Stimulated activated CD8-positive, alpha-beta memory T cell treated with anti-CD3 and anti-CD28 coated beads, Interleukin-4, amount 100 ng/mL, for 1 hour (primary cell): ENCODE measurements at places on chromosomes 11 and 22.
A peak's percentile ranks its signal among the peaks of the same experiment; 100 is the strongest.

GRCh38 chr22:48425091-48425506 lies 1402.6 kb downstream of the BRD1 start:
- no peak for DNase-seq

GRCh38 chr22:34914846-34915245 lies 151.1 kb upstream of the ISX start:
- no peak for DNase-seq

DNA sequence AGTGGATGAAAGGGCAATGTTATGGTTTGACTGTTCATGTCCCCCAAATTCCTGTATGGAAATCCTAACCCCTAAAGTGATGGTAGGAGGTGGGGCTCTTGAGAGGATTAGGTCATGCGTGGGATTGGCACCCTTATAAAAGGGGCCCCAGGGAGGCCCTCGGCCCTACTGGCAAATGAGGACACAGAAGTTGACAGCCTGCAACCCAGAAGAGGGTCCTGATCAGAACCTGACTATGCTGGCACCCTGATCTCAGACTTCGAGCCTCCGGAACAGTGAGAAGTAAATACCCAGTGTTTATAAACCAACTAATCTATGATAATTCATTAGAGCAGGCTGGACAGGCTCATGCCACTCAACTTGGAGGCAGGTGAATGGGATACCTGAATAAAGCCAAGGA lies 8.7 kb downstream of the IFITM10 start:
- DNase-seq: no peak

DNA sequence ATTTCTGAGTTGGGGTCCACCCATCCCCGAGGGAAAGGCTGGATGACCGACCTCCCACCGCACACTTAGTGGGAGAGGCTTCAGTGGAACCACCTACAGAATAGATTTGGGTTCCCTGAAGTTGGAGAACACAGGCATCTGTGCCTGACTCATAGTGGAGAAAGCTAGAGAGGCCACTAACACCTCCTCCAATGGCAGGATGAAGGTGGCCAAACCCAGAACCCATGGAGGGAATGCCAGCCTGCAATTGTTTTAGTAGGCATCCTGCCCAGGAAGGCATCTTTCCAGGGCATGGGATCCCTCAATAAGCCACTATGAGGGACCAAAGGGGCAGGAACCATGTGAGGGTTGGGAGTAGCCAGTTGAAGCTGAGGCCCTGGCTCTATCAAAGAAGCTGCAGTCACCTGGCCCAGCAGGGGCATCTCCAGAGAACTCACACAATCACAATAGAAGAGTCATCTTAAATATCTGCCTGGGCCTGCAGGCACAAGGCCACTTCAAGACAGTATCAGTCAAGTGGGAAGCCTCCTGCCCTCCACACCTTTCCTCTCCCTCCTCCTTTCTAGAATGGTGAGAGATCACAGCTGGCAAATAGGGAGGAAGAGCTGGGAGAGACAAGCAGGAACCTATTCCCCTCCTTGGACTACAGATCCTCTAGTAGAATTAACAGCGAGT lies 124.1 kb upstream of the CSNK2A3 start:
- DNase-seq: no peak

DNA sequence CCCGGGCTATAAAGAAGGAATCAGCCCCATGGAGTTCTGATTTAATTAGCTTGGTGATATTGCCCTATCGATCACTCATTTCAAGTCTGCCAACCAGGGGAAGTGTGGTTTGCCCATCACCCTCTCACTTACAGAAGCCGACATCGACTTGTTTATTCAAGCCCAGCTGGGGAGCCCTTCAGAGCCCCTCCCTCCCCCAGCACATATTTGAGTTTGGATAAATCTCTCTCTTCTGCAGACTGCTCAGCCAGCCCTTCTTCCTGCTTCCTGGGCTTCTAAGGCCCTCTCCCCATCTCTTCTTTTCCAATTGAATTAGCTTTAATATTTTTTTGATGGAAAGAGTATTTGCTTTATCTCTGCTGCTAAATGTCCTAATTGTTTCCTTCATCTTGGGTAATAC lies 299.0 kb downstream of the MIAT start:
- no peak for DNase-seq

GRCh38 chr11:34881900-34882299 lies 34.3 kb downstream of the APIP start:
- no peak for DNase-seq

GRCh38 chr11:78560153-78560552 lies 14.5 kb downstream of the NARS2 start:
- DNase-seq: no peak

GRCh38 chr11:28697920-28698827 lies 590.0 kb downstream of the METTL15 start:
- no peak for DNase-seq

DNA sequence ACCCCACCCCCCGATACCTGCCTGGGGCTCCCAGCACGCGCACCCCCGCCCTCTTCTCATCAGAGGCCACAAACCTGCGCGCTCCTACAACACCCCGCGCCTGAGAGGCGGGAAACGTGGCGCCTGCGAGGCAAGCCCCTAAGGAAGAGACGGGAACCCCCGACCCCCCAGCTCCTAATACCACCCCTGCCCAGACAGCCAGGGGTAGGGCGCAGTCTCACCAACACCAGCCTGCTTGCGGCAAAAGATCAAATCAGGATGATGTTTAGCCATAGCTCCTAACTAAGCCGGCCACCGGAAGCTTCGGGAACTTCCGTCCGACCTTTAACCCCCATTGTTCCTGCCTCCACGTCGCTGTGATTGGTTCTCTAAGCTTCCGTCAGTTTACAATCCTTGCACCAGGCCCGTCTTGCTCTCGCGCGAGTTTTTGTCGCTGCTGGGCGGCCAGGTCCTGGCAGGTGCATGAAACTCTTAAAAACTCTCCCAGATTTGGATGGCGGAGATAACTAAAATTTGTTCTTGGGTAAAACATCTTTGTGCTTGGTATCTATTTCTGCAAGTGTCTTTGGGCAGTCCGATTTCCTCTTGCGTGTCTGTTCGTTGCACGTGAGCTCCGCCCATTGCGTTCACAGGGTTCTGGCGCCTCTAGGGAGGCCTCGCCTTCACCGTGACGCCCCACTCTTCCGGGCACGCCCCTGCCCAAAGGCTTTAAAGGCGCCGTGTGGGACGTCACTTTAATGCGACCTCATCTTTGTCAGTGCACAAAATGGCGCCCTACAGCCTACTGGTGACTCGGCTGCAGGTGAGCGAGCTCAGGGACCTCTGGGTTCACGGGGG lies at the start of the genes ACO2 and PHF5A:
Gene ACO2 (plus strand): TSS at position 737 of the 837 bp plus-strand sequence. CDS start 30 bp downstream, at position 767.
Gene PHF5A (minus strand): TSS at position 312 of the 837 bp plus-strand sequence. CDS start 39 bp downstream, at position 273.
- DNase-seq: peak; percentile 97

DNA sequence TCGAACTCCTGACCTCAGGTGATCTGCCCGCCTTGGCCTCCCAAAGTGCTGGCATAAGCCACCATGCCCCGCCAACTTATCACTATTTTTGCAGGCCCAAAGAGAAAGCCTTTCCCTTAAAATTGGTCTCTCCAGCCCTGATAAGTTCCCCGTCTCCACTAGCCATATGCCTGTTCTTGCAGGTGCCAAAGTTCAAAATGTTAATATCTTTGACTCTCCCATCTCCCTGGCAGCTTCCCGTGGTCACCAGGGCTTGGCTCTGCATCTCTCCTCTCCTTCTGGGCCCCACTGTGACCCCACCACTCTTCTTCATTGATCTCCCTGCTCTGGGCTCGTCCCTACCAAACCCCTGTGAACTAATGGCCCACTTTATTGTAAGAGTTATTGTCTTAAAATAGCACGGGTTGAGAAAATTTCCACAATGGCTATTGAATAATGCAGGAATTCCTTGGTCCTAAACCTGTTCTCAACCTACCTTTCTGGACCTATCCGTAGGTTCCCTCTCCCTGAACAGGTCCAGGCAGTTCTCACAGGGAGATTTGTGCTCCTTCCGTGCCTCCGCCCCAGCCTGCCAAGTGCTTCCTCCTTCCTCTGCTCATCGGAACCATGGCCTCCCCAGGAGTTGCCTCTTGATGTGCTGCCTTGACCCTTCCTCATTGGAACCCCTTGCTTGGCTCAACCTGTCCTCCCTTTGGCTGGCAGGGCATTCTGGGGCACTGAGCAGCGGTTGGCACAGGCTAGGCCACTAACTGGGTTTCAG lies 147.5 kb downstream of the DSCAML1 start:
- DNase-seq: no peak

DNA sequence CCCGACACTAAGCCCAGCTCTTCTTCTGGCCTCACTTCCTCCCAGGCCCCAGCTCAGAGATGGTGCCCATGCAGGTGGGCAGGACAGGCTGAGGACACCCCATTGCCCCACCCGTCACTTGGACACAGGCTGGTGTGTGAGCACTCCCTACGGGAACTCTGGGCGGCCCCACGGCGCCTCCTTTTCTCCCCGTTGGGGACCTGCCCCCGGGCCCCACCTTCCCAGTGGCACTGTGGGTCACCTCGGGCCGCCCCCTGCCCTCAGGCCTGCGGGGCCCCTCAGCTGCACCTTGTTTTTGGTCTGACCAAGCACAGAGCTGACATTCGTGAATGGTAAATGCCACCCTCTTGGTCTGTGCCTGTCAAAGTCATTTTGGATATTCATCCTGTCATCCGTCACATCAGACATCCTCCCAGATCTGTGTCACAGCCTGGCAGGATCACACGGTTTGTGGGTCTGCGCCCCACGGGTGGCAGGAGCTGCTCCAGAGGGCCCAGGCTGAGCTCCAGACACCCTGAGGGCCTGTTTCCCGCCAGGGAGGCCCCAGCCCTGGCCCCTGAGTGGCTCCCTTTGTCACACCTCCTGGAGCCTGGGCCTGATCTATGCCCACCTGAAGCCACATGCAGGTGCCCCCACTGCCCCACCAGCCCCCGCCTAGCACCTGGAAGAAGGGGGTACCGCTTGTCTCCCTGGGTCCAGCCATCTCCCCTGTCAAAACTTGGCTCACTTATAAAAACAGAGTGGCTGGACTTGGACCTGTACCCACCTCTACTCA lies 1188.5 kb downstream of the BRD1 start:
- DNase-seq: no peak

DNA sequence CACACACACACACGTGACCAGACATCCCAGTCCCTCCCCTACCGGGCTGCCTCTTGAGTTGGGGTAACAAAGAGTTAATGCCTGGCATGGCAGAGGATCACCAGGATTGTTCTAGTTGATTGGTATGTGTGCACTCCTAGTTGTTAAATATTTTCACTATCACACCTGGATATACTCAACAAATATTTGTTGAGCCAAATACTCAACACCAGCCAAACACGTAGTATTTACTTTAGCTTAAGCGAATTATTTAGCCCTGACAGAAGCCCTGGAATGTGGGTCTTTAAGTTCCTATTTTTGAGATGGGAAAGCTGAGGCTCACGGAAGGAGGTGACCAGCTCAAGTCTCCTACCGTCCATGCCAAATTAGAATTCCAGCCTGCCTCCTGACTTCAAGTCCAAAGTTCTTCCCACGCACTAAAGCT lies 10.5 kb downstream of the CD3E start:
- no peak for DNase-seq

GRCh38 chr11:58003036-58003435 lies 20.6 kb upstream of the OR9Q1 start:
- DNase-seq: no peak

GRCh38 chr11:87901341-87901740 lies 273.9 kb downstream of the RAB38 start:
- no peak for DNase-seq
